ENCODE measurements at places on chromosomes 16 and 17.

DNA sequence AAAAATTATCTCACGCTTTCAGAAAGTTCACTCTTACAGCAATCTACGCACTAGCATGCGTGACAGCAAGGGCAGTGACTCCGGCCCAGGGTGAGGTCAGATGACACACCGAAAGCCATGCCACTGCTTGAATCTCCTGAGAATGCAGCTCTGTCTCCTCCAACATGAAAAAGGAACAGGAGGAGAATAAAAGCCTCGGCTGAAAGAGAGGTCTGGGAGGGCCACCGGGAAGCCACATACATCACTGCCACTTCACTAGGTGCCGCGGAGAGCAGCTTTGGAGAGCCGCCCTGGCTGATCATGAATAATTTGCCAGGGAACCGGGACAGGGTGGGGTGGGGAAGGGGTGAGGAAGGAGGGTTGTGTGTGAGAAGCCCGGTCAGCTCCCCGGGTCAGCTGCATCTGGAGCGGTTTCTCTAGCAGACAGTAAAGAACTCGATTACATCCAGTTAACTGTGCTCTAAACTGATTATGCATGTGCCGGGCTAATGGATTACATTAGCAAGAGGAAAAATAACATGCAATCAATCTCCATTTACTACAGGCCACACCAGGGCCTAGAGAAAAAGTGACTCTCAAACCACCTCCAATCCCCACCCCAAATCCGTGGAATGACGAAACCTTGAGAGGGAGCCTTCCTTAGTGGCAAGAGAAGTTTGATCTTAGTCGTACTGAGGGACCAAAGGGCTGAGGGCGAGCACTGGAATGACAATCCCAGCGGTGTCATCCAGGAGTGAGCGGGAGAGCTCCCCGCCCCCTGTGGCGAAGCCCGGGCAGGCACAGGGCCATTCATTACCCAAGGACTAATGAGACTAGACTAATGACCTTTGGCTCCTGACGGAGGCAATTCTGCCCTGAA lies 100.3 kb downstream of the ZFHX3 start:
- DNase-seq, result no peak

- DNase-seq, result no peak
Measured at GRCh38 chr16:85196976-85197375, 84.7 kb upstream of the CIBAR2 start.

- DNase-seq, result no peak
Measured at GRCh38 chr17:56309897-56310296, 156.6 kb downstream of the ANKFN1 start.

DNA sequence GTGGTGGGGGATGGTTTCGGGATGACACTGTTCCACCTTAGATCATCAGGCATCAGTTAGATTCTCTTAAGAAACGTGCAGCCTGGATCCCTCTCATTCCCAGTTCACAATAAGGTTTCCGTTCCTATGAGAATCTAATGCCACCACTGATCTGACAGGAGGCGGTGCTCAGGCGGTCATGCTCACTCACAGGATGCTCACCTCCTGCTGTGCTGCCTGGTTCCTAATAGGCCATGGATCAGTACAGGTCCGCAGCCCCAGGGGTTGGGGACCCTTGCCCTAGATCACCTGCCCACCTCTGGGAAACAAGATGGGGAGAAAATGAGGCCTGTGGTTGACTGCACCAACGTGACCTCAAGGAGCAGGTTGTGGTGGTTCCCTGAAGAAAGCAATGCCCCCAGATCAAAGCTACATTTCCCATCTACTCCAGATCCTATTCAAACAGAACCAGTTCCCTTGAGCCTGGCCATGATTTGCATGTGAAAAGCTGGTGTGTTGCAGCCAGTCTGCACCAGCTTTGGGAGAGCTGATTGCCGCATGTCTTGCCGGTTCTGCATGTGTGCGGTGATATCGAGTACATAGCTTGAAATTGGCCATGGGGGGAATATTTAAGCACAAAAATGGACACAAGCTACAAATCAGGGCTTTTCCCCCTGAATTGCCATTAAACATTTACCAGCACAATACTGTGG lies 183.2 kb upstream of the HSBP1 start:
- no peak for DNase-seq

DNA sequence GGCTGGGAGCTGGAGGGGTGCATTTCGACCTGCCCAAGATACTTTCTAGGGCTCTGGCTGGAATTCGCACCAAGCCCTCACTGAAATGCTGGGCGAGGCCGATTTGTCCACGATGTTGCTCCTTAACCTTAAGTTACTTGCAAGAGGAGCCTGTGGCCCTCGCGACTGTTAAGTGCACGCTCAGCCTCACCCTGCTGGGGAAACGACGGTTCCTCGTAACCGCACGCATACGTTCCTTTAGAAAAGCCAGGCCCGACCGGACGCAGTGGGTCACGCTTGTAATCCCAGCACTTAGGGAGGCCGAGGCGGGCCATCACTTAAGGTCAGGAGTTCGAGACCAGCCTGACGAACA lies 607 bp upstream of the NCOR1 start:
- no peak for DNase-seq

- no peak for DNase-seq
Measured at GRCh38 chr17:7816926-7817642, 16.9 kb upstream of the KDM6B start.

DNA sequence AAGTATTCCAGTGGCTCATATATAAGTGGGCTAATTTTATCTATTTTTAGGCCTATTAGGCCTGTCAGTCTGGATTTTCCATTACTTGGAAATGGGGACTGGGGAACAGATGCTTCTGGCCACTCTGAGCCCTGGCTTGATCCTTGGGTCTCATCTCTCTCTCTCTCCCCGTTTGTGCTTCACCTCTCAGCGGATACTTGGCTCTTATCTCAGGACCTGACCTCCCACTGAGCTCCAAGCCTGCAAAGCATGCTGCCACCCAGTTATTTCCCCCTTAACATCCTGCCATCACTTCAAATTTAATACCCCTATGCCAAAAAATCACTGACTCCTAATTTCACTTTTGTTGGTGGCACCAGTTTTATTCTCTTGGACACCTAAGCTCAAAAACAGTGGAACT lies 4.2 kb downstream of the ZNF843 start:
- no peak for DNase-seq

Measured in T-helper 2 cell (primary cell).